ENCODE measurements at places on chromosomes 6 and 20.

GRCh38 chr6:144660561-144661115 is 375.5 kb downstream of the UTRN start:
- DNase-seq = no peak

DNA sequence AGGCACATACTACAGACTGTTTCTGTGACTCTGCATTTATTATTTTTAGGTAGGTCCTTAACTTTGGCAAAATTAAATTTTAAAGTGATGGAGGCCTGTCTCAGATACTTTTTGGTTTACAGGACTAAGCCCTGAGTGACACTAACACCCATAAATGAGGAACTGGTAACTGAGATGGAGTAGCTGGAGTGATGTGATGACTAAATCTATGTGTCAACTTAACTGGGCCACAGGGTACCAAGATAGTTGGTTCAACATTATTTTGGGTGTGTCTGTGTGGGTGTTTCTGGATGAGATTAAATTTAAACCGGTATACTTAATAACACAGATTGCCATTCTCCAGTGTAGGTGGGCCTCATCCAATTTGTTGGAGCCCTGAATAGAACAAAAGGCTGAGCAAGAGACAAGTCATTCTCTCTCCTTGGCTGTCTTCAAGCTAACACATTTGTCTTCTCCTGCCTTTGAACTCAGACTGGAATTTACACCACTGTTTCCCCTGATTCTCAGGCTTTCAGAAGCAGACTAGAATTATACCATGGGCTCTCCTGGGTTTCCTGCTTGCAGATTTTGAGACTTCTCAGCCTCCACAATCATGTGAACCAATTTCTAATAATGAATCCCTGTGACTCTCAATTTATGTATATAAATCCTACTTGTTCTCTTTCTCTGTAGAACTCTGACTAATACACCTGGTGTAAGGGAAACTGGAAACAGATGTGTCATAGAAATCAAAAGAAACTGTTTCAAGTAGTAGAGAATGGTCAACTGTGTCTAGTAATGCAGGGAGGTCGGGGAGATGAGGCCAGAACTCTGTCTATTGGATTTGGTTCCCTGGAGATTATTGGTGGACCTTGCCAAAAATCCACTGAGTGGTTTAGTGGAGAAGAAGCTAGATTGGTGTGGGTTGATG is 579.2 kb downstream of the EPM2A start:
- no peak for DNase-seq

GRCh38 chr20:5557123-5557522 is 193.1 kb upstream of the SHLD1 start:
- DNase-seq = no peak

DNA sequence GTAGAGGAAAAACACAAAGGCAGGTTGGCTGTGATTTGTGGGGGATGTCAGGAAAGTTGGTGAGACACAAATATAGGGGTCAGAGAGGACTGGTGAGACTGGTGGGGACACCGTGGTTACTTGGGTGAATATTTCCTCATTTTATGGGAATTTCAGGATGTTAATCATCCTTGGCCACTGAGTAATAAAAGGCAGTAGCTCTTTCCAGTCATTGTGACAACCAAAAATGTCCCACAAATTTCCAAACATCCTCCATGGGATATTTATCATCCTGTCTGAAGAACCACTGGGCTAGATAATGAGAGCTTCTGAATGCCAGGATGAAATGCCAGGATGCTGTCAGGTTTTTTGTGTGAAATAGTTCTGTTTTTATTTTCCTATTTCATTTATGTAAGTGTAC is 374.1 kb downstream of the CD109 start:
- no peak for DNase-seq

GRCh38 chr6:53301801-53302537 is 46.8 kb downstream of the ELOVL5 start:
- no peak for DNase-seq

DNA sequence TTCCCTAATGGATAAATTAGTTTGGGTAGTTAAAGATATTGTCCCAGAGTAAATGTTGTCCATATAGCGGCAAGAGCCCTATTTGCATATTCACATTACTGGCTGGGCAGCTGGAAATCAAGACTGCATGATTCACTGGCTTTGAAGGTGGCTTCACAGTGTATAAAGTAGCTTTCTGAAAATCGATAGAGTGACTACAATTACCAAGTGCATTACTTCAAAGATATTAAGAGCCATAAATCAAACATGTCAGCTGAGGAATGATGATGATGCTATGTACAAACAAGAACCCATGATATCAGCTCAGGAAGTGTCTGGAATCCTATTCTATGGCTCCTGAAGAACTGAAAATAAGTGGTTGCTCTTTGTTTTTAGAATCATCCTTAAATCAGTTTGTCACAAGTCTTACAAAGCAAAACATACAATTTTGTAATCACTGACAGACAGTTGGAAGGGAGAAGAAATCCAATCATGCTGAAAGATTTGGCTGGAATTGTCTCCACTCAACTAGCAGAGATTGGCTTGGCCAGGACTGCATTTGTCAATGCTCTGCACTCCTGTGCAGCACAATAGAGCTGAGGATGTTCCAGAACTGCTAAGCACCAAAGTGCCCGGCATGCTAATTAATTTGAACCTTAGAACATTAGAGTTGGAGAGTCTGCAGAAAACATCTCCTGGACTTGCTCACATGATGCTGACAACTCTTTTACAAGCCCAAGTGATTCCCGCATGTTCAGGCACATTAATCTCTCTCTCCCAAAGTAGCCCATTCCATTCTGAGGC is 77.9 kb upstream of the B3GAT2 start:
- DNase-seq = no peak

GRCh38 chr20:56631318-56631989 is 2.3 kb downstream of the TFAP2C start:
- no peak for DNase-seq

GRCh38 chr6:159996087-159996622 is 27.3 kb downstream of the IGF2R start:
- no peak for DNase-seq

DNA sequence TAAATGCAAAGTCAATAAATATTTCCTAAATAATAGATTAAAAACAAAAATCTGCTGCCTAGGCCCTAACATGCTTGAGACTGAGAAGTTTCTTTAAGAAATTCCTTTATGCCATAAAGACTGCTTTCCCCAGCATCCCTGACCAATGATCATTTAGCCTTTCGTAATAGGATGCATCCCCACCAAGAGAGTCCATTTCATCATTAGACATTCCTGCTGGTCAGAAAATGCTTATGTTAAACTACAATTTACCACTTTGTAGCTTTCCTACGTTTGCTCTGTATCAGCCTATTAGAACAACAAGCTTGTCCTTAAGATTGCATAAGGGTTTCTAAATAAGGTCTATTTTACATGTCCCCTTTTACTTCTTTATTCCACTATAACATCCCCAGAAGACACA is 59.8 kb upstream of the HSF2 start:
- DNase-seq = no peak

DNA sequence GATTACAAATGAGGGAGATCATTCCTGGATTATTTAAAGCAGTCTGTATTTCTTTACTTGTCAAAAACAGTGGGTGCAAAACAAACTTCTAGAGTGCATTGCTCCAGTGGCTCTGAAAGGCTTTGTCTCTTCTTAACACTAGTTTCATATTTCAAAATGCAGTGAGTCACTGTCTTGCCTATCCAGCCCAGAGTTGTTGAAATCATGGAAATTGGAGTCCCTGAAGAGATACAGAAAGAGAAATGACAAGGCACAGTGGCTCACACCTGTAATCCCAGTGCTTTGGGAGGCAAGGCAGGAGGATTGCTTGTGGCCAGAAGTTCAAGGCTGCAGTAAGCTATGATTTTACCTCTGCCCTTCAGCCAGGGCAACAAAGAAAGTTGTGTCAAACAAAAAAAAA is 11.3 kb downstream of the SLC2A12 start:
- no peak for DNase-seq

DNA sequence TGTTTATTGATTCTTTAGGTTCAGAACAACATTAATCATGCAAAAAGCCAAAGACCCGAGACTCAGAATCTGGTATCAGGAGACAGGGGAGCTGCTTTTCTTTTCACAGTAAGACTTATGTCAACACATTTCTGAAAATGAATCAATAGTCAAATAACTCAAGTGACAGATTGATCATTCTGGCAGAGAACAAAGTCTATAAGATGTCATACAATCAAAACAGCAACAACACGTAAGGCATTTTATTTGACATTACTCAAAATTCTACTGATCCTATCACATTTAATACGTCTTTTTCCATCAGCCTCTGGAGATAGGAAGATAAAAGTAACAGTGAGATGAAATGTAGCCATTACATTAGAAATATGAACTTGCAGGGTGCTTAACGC is 93.4 kb upstream of the EEF1E1 start:
- DNase-seq = no peak

GRCh38 chr6:121285041-121285440 is 49.2 kb downstream of the TBC1D32 start:
- no peak for DNase-seq

DNA sequence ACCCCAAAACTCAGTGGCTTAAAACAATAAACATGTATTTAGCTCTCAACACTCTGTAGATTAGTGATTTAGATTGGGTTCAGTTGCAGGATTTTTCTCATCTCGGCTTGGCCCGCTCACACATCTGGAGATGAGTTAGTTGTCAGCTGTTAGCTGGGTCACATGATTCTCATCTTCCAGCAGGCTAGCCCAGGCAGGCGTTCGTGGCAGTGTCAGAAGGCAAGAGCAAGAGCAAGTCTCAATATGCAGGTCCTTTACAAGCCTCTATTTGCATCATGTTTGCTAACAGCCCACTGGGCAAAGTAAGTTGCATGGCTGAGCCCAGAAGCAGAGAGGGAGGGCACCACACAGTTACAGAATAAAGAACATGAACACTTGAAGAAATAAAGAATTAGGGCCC is 83.6 kb upstream of the MYLIP start:
- DNase-seq = no peak

- DNase-seq = no peak
Observed at GRCh38 chr6:135329851-135330803, 149.0 kb downstream of the MYB start.

- DNase-seq = no peak
Observed at GRCh38 chr6:40268614-40269013, 318.6 kb downstream of the LRFN2 start.

DNA sequence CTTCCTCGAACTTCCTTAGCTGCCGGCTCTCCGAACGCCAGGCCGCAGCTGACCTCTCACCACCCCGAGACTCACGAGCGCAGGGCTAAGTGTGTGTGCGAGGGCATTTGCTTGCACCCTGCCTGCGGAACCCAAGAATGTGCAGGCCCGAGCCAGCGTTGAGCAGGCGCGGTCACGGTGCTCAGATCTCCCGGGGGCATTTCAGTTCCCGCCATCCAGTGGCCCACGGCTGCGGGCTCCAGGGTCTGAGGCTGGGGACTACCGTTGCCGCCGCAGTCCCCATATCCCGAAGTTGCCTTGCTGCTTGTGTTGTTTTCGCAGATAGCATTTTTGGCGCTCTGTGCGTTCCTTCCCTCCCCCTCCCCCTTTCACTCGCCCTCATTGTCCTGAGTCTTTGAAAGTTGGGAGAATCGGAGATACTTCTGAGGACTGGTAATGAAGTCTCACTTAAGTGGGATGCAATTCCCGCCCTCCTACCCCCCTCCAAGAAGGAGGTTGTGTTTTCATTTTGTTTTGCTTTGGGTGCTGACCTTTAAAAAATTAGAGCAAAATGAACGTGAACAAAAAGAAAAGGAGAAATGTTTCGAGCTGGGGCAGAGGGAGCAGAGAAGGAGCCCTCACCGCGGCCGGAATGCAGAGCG is 1.7 kb downstream of the NR2E1 start:
- no peak for DNase-seq

DNA sequence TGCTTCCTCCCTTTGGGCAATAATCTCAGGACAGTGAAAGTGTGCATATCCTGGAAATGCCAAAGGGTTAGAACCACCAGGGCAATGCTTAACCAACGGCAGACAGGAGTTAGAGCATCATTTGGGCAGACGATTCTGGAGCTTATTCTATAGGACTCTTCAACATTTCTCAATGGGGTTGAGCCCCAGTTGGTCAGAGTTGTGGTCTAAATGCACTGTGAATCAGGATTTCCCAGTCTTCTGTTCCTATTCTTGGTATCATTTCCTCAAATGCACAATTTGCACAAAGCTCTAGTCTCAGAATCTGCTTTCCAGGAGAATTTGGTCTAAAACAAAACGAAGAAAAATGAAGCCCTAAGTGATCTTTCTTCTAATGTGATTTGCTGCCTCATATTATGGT is 389.6 kb upstream of the JAG1 start:
- no peak for DNase-seq

GRCh38 chr6:53378208-53378607 is 29.5 kb upstream of the ELOVL5 start:
- no peak for DNase-seq

GRCh38 chr6:116877743-116878142 is 701 bp downstream of the RFX6 start:
- no peak for DNase-seq

DNA sequence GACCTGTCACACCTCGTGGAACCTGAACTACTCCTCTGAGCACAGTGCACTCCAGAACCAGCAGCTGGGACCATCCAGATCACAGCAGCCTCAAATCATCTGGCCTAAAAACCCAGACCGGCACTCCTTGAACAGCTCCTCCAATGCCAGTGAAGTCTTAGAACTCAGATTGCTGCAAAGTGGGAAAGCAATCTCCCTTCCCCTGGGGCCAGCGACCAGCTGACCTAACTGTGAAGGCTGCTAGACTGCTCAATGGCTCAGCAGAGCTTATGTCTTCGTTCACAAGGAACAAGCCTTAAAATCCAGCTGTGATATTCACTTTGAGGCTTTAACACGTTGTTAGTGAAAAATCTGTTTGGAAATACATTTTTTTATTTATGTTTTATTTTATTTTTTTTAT is 243.2 kb downstream of the ANKRD60 start:
- DNase-seq = no peak

DNA sequence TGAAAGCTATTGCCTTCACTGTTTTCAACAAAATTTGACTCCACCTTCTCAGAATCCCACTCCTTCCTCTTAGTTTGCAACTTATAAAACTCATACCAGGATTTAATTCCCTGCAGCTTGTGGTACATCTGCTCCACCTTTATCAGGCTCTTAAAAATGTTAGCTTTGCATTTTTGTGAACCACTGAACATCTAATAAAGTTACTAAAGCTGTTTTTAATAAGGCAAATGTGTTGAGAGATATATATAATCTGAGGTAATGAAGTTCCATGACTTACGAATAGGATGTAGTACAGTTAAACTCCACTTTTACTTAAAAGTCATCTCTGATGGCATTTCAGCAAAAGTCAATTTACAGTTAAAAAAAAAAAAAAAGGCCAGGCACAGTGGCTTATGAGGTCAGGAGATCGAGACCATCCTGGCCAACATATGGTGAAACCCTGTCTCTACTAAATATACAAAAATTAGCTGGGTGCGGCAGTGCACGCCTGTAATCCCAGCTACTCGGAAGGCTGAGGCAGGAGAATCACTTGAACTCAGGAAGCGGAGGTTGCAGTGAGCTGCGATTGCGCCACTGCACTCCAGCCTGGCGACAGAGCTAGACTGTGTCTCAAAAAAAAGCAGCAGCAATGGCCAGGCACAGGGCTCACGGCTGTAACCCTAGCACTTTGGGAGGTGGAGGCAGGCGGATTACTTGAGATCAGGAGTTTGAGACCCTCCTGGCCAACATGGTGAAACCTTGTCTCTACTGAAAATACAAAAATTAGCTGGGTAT is 106.2 kb downstream of the KIF13A start:
- DNase-seq = no peak

- no peak for DNase-seq
Observed at GRCh38 chr6:501891-502601, 110.5 kb downstream of the IRF4 start.
